Ascending aorta (tissue), 2 donors: ENCODE measurements at places on chromosomes 4 and X. TPM values are rescaled to one million over a fixed set of nuclear protein-coding genes. Genes with fewer than 3 reads are reported as not detected.

GRCh38 chr4:132540797-132541196 lies 608.3 kb upstream of the PCDH10 start:
- H3K36me3 ChIP-seq, result no peaks in the 10 kb centered on the region
- H3K27ac ChIP-seq, result no peak overlapping the region
- DNase-seq, result no peak
- H3K4me1 ChIP-seq, result no peaks in the 10 kb centered on the region
- H3K27me3 ChIP-seq, result no peaks in the 10 kb centered on the region
- no peak overlapping the region for H3K4me3 ChIP-seq

SLC39A8 gene
- 17.1 TPM for total RNA-seq

DNA sequence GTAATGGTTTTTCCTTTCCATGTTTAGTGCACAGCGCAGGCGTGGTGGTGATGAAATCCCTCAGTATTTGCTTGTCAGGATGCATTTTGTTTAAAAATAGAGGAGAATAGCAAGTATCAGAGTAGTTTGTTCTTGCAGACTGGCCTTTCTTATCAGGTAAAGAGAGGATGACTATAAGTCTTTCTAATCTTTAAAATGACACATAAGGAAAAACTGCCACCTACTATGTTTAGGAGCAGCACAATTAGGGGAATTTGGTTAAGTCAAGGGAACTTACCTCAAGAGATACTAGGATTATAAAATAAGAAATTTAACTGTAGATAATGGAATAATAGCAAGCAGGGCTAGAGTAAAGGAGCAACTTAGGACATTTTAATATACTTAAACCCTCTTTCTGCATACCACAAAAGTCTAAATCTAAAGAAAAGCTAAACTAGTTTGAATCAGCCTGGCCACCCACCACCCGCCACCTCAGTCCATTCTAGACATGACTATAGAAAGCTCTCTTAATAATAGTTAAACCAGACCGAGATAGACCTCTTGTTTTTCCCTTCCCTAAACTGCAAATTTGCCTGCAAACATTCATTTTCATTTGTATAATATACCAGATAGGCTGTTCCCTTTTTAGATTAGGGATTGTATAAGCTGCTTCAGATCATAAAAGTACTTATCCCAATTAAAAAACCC lies 62.0 kb downstream of the APOOL start:
- H3K4me1 ChIP-seq, result no peaks in the 10 kb centered on the region
- H3K36me3 ChIP-seq, result no peaks in the 10 kb centered on the region
- no peak overlapping the region for H3K4me3 ChIP-seq
- H3K27ac ChIP-seq, result no peak overlapping the region
- DNase-seq, result no peak

REELD1 gene
- not detected for total RNA-seq

DNA sequence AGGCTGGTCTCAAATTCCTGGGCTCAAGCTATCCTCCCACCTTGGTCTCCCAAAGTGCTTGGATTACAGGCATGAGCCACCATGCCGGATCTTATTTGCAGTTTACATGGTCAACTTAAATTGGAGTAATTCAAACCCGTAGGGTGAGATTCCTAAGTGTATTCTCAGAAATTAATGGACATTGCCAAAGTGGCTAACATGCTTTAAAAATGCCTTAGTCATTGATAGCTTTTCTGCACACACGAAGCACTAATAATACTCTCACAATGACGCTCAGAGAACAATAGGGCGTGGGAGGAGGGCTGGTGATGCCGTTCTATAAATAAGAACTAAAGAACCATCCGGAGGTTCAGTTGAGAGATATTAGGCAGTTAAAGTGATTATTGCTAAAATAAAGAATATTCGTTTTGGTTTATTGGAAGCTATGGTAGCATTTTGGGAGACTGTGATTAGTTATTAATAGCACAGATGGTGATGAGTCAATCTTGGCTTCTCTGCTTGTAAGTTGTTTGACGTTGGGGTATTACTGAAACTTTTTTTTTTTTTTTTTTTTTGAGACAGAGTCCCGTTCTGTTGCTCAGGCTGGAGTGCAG lies 79.1 kb downstream of the TRAPPC11 start:
- H3K27ac ChIP-seq, result no peak overlapping the region
- H3K36me3 ChIP-seq, result no peaks in the 10 kb centered on the region
- no peak overlapping the region for H3K4me3 ChIP-seq
- no peaks in the 10 kb centered on the region for H3K4me1 ChIP-seq

SPP1 gene
- 0.75 TPM for total RNA-seq

DNA sequence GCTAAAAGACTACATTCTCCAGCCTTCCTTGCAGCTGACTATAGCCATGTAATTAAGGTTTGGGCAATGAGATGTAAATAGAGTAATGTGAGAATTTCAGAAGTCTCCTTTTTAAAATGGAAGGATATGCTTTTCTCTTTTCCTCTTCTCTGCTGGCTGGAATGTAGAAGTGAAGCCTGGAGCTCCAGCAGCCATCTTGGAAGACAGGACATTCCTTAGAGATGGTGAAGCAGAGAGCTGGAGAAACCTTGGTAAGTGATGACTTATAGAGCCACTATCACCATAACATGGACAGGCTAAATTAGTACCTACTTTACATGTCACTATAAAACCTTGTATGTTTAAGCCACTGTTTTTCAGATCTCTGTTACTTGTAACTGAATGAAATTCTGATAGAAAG lies 48.0 kb downstream of the RASL11B start:
- no peak overlapping the region for H3K4me3 ChIP-seq
- no peaks in the 10 kb centered on the region for H3K4me1 ChIP-seq
- no peak overlapping the region for H3K27ac ChIP-seq
- no peak for DNase-seq
- no peaks in the 10 kb centered on the region for H3K27me3 ChIP-seq

GATA1 gene
- total RNA-seq, result not detected

USP17L26 gene
- not detected for total RNA-seq
